ENCODE measurements at places on chromosomes 11 and 22.

- DNase-seq = no peak
Measured at GRCh38 chr22:33835265-33835664, 85.0 kb downstream of the LARGE1 start.

DNA sequence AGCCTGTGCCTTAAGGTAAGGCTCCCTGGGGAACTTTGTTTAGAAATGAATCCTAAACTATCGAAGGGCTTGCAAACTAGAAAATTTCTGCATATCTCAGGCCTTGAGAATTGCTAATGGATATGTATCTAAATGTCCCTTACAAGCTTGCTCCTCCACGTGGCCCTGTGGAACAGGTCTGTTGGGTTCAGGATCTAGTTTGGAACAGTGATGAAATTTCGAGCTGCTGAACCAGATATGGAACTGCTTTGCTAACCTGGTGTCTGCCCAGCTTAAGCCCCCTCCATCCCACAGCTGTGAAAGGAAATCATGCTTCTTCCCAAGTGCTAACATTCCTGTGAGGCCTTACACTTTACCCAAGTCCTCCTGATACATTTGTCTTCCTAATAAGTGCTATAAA is 11.6 kb downstream of the SREBF2 start:
- no peak for DNase-seq

- DNase-seq = no peak
Measured at GRCh38 chr22:45932071-45932470, 44.9 kb downstream of the WNT7B start.

DNA sequence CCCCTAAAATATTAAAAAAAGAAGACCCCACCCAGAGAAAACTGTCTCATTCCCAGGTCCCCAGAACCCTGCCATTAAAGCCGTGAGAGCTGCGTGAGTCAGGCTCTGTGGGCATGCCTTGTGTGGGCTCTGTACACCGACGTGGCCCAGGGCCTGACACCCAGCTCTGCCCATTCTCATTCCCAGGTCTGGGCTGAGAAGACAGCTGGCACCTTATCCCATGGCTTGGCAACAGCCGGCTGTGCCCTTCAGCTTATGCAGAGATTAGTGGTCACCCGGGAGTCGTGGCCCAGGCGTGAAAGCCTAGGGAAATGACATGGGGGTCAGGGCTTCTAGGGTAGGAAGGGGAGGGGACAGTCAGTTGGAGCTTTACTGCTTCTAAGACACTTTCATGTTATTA is 31.9 kb downstream of the OTOG start:
- DNase-seq = no peak

DNA sequence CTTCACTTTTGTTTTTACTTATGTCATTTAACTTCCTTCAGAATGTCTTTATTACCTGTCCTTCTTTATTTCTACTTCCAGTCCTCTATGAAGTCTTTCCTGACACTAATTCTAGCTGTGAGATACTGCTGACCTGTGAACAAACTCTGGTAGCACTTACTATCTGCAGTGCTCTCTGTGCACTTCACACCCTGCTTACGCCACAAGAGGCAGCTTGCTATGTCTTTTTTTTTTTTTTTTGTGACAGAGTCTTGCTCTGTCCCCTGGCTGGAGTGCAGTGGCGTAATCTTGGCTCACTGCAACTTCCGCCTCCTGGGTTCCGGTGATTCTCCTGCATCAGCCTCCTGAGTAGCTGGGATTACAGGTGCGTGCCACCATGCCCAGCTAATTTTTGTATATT is 10.7 kb downstream of the STIM1 start:
- DNase-seq = no peak

GRCh38 chr11:104705490-104706190 is 192.6 kb downstream of the CASP12 start:
- DNase-seq = peak; percentile 58

GRCh38 chr11:111513240-111513605 is 1.0 kb upstream of the BTG4 start:
- DNase-seq = no peak

- DNase-seq = no peak
Measured at GRCh38 chr11:68763181-68763721, 11.9 kb upstream of the TESMIN start.

DNA sequence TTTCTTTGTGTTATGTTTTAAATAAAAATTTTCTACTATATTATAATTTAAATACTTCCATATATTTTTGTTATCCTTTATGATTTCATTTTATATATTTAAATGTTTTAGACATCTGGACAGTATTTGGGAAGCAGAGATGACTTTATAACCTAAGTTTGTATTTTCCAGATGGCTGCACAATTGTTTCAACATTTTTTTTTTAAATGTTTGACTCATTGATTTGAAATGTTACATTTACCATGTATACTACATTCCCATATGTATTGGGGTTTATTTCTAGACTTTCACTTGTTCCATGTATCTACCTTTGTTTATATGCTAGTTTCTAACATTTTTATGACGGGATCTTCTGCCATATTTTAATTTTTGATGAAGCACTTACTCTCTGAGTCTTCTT is 766.5 kb downstream of the METTL15 start:
- no peak for DNase-seq

DNA sequence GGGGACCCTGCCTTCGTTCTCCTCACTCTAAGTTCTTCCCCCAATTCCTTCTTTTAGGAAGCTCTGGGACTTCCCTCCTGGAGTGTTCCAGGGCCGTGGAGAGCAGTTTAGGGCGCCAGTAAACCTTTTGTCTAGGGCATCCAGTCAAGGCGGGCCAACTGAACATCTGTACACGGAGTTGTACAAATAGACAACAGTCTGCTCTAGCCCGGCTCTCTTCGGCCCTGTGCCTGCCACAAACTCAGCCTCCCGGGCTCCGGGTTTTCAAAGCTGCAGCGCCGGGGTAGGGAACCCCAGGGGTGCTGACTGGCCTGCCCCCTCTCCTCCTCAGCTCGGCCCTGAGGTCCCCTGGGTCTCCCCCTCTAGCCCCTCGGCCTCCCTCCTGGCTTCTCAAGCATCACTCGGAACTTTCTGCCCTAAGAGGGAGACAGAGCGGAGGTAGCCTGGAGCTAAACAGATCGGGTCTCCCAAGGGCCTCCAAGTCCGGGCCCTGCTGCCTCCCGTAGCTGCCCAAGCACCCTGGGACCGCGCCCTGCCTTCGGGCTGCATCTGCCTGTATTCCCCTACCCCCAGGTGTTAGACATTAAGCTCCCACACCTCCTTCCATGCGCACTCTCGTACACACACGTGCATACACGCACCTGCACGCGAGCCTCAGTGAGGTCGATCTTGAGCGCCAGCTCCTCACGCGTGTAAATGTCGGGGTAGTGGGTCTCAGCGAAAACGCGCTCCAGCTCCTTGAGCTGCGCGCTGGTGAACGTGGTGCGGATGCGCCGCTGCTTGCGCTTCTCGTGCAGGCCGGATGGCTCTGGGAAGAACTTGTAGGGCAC is 3.3 kb downstream of the PHOX2A start:
- no peak for DNase-seq

DNA sequence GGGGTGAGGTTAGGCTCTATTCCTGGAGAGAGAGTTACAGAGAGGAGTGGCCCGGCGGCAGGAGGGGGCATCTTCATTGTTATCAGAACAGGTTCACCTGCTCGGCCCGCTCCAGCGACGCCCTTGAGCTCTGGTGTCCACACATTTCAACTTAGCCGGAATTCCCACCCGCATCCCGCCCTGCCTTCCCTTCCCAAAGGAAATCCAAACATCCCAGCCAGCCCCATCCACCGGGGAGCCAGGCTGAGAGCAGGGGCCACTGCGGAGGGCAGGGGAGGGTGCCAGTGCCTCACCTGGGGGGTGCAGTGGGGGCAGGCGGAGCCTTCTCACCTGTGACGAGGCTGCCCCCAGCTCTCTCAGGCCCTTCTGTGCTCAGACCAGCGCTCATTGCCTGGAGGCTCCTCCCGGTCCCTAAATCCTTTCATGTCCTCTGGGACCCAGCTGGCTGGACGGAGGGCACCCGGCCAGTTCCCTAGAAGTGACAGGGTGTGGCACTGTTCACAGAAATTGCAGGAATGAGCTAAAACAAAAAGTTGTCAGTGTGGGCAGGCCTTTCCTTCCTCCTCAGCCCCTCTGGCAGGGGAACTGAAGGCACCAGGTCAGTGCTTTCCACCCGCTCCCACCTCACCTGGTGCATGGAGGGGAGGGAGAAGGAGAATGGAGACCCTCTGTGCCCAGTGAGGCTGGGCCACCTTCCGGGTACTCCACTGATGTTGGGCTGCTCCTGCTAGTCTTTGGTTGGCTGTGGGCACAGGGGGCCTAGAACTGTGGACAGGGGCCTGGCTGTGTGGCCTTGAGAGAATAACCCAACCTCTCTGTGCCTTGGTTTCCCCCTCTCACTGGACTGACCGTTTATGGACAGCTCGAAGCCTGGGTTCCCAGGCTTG is 2.2 kb upstream of the MRGPRG start:
- DNase-seq = peak; percentile 10

DNA sequence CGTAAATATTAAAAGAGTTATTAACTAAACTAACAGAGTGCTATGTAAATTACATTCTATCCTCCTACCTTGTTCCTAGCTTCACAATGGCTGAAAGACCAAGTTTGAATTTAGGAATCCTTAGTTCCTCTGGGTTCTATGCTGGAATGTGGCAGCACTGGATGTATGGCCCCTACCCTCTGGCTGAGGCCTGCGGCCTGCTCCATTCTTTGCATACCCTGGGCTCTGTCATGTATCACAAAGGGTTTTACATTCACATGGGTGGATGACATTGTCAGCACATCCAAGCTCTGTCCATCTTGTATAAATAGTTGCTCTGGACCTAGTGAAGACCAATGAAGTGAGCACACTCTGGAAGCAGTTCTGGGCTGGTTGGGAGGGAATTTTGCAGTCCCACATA is 54.5 kb downstream of the AASDHPPT start:
- DNase-seq = no peak

GRCh38 chr11:68658661-68659060 is 25.7 kb upstream of the GAL start:
- no peak for DNase-seq

DNA sequence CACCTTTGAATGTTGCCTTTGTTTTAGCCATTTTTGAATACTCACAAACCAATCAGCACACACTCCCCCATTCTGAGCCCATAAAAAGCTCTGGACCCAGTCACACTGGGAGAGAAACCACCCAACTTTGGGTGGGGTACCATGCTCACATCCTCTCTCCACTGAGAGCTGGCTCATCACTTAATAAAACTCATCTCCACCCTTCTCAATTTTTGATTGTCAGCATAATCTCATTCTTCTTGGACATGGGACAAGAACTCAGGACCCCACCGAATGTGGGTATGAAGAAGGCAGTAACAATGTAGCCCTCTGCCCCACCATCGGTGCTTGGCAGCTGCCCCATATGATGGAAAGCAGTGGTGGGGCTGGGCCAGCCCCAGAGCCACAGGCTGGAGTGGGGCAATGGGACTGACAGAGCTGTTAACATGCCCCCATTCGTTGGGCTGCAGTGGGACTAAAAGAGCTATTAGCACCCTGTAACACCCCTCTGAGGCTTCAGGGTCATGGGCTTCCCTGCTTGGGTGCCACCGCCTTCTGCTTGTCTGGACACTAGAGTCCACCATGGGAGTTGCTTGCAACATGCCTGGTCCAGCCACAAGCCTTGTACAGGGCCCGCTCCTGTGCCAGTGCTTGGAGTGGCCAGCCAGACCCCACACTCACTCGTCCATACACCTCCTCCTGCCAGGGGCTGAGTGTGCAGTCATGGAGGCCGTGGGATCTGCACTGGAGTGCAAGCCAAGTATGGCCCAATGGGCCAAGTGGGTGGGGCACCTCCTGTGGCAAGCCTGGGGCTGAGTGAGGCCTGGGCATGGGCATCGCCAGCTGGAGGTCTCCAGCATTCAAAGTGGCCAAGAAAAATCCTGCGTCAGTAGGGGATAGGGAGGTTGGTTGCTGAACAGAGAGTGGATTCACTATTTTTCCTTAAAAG is 471.1 kb downstream of the TBC1D22A start:
- DNase-seq = no peak

- DNase-seq = no peak
Measured at GRCh38 chr11:8779107-8779506, 96.5 kb downstream of the RPL27A start.

GRCh38 chr11:27060816-27061460 is 20.3 kb downstream of the BBOX1 start:
- DNase-seq = no peak

- peak; percentile 79 for DNase-seq
Measured at GRCh38 chr11:46353698-46354097, 6.4 kb downstream of the DGKZ start.

- peak; percentile 9 for DNase-seq
Measured at GRCh38 chr11:2536440-2536989, 91.7 kb downstream of the KCNQ1 start.

- DNase-seq = no peak
Measured at GRCh38 chr22:26941896-26942636, 284.7 kb downstream of the MIAT start.

DNA sequence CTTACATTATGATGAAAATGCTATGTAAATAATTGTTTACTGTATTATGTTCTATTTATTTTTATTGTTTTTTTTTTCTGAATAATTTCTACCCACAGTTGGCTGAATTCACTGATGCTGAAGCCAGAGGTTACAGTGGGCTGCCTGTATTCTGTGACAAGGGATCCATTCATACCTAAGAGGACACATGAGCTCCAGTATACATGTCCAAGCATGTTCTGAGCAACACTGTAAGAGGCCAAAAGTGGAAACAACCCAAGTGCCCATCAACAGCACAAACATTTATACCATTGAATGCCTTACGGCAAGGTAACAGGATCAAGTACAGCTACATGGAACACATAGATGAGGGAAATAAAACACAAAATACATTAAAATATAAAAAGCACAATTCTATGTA is 1.4 kb upstream of the SRSF8 start:
- no peak for DNase-seq

DNA sequence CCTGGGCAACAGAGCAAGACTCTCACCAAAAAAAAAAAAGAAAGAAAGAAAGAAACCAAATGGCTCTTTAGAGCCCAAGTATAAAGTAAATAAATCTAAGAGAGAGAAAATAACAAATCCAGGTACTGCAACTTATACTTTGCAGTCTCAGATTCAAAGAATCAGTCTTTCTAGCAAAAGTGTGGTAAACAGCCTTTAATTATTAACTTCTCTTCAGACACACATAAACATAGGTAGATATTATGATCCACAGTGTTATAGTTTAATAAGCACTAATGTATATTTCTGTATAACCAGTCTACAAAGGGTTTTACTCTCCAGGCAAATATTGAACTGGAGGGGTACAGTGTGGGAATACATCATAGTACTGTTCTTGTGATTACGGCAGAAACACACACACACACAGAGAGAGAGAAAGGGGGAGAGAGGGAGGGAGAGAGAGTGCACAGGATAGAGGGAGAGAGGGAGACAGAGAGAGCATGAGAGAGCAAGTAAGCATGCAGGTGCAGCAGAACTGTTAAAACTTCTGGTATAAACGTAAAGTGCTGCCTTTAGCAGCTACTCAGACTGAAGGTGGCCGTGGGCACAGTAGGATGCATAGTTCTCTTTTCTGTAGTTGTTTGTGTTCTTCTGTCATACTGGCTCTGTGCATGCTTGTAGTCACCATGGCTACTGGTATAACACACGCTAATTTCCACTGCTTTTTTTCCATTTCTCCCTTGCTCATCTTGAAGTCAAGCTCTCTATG is 32.3 kb downstream of the MTMR2 start:
- no peak for DNase-seq
